Activated CD8-positive, alpha-beta memory T cell treated with anti-CD3 and anti-CD28 coated beads for 4 hours (primary cell): ENCODE measurements at places on chromosomes 7 and 10.

DNA sequence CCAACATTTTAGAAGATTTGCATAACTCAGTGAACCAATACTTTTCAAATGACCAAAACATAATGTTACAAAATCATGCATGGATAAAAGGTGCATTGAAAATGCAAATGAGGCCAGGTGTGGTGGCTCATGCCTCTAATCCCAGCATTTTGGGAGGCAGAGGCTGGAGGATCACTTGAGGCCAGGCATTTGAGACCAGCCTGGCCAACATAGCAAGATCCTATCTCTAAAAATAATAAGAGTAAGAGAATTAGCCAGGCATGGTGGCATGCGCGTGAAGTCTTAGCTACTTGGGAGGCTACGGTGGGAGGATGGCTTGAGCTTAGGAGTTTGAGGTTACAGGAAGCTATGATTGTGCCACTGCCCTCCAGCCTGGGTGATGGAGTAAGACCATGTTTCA is 33.4 kb downstream of the SCD start:
- DNase-seq = no peak

DNA sequence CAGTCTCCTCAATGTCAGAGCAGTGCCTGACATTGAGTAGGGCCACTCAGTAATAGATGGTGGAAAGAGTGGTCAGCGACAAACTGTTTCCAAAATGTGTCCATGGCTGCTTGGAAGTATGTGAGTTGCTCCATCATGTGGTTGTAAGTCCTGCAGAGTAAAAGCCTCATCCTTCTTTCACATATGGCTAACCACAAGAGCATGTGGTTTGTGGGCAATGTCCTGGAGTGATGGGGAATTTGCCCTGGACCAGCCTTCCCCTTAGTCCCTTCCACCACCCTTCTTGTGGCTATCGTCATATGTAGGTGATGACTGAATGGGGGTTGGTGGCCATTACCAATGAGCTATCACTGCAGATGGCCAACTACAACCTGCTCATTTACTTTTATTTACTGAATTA is 33.0 kb upstream of the PLXNA4 start:
- no peak for DNase-seq

- no peak for DNase-seq
These were observed 16.3 kb upstream of the PLCE1 start for GRCh38 chr10:93977442-93977841.

DNA sequence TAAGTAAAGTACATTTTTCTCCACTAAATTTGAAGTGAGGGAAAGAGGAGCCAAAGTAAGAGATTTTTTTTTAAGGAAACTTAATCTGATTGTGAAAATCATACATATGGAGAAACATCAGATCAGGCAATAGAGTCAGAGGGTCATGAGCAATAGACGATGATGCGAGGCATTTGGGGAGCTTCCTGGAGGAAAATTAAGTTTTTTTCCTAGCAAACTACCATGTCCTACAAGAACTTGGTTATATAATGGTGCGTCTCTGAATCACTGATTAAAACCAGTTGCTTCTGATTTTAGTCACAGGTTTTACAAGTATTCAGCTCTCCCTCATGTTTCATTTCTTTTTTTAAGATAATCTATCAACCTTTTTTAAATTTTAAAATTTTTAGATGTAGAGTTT is 52.1 kb upstream of the MTURN start:
- no peak for DNase-seq

- no peak for DNase-seq
These were observed 58.1 kb upstream of the OPN4 start for GRCh38 chr10:86596266-86596665.

DNA sequence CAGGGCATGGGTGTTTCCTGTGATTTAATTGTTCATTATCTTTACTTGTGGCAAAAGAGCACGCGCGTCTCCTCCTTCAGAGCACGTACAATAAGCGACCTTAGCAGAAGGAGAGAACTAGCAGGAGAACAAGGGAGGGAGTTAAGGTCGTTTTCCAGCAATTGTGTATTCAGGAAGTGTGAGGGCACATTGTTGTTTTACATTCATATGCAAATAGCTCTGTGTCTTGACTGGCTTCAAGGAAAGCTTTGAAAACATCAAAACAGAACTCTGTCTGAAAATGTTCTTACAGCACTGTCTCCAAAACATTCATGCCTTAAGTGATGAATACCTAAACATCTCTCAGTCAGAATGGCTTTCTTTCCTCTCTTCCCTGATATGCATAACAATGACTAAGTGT is 499.1 kb downstream of the ACTR3B start:
- DNase-seq = no peak

- DNase-seq = no peak
These were observed 549 bp upstream of the DDX50 start for GRCh38 chr10:68900427-68901104.

DNA sequence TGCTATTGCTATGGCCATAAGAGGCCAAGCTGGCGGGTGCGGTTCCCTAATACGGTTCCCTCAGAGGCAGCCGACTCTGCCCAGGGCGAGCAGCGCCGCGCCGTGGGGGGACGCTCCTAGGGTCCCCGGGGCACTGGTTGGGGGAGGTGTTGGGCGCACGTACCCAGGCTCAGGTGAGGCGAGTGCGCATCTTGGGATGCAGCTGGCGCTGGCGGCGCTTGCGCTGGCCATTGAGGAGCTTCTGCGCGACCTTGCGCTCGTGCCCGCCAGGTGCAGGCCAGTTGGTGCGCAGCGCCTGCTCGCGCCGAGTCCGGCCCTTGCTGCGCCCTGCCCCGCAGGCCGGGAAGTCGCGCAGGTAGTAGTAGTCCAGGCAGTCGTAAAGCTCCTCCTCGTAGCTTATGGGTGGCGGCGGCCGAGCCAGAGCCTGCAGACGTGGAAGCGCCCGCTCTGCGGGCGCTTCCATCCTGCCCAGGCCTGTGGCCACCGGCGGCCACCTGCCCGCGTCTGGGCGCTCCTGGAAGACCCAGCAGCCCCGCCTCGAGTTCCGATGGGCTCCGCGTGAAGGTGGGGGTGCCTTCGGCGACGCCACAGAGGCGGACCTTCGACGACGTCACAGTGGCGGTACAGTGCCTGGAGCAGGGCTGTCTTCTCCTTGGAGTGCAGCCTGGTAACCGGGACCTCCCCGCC is at the start of gene NUPR2:
TSS of gene NUPR2 (minus strand) at position 566 of the 687 bp plus-strand sequence. CDS start at position 463, 103 bp downstream.
- no peak for DNase-seq

- no peak for DNase-seq
These were observed 126.8 kb upstream of the FAM20C start for GRCh38 chr7:65554-65953.

DNA sequence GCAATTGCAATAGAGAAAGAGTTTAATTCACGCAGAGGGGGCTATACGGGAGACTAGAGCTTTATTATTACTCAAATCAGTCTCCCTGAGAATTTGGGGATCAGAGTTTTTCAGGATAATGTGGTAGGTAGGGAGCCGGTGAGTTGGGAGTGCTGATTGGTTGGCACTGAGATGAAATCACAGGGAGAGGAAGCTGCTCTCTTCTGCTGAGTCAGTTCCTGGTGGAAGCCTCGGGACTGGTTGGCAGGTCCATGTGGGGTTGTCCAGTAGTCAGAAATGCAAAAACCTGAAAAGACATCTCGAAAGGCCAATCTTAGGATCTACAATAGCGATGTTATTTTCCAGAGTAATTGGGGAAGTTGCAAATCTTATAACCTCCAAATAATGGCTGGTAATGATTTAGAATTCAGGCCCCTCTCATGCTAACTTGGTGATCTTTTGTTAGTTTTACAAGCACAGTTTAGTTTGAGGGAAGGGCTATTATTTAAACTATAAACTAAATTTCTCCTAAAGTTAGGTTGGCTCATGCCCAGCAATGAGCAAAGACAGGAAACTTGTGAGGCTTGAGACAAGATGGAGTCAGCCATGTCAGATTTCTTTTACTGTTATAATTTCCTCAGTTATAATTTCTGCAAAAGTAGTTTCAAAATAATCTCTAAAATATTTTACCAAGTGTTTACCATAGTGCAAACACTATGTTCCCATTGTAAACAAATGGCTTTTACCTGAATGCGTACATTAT is 39.4 kb upstream of the SLC25A13 start:
- no peak for DNase-seq
